Activated naive CD4-positive, alpha-beta T cell treated with anti-CD3 and anti-CD28 coated beads, Interleukin-2, amount 10 ng/mL, durations not matched to agents 7 days and 5 days (primary cell): ENCODE measurements at places on chromosomes 3 and 15.
A peak's percentile ranks its signal among the peaks of the same experiment; 100 is the strongest.

DNA sequence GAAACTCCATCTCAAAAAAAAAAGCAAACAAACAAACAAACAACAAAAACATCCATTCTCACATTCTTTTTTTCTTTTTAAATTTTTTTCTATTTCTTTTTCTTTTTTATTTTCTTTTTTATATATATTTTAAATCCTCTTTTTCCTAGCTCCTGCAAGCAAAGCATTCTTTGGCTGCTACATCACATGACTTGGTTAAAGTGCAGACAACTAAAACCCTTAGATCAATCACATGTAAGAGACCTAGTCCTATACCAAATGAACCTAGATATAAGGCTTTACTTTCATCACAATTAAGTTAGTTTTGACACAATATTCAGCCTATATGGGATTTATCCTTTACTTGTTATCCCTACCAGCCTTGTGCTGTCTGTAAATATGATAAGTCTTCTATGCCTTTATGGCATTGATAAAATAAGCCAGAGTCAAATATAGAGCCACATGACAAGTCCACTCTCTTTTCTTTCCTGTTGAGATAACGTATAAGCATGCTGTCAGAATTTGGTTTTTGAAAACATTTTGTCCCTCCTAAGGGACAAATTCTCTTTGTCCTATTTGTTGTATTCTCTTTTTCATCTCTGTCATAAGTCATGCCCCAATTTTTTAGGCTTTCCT is 11.3 kb downstream of the UBR1 start:
- DNase-seq: no peak

DNA sequence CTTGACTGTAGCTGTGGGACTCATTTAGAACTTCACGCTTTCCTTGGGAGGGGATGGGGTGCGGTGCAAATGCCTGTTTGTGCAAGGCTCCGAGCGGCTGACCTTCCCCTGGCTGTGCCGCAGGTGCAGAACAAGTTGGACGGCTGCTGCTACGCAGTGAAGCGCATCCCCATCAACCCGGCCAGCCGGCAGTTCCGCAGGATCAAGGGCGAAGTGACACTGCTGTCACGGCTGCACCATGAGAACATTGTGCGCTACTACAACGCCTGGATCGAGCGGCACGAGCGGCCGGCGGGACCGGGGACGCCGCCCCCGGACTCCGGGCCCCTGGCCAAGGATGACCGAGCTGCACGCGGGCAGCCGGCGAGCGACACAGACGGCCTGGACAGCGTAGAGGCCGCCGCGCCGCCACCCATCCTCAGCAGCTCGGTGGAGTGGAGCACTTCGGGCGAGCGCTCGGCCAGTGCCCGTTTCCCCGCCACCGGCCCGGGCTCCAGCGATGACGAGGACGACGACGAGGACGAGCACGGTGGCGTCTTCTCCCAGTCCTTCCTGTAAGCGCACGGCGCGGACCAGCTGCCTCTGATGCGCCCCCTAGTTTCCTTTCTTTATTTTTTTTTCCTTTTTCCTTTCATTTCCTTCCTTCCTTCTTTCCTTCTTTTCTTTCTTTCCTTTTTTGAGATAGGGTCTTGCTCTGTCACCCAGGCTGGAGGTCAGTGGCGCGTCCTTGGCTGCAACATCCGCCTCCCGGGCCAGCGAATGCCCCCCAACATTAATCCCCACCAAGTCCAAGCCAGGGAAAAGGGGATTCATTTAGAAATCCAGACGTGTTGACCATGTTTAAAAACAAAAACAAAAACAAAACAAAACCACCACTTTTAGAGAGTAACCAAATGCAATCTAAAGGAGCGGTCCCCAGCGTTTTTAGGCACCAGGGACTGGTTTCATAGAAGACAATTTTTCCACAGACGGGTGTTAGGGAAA is 42.7 kb downstream of the EIF2AK4 start:
- no peak for DNase-seq

DNA sequence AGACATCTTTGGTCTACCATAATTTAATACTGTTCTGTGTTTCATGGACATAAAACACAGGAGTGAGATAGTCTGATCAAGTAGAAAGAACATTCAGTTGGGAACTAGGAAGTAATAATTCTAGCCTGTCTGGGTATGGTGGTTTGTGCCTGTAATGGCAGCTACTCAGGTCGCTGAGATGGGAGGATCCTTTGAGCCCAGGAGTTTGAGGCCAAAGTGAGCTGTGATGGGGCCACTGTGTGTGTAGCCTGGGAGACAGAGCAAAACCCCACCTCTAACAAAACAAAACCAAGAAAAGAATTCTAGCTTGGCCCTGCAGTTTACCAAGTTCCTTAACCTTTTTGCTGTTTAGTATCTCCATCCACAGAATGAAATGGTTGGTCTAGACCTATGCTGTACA is 36.8 kb downstream of the KAT2B start:
- no peak for DNase-seq

DNA sequence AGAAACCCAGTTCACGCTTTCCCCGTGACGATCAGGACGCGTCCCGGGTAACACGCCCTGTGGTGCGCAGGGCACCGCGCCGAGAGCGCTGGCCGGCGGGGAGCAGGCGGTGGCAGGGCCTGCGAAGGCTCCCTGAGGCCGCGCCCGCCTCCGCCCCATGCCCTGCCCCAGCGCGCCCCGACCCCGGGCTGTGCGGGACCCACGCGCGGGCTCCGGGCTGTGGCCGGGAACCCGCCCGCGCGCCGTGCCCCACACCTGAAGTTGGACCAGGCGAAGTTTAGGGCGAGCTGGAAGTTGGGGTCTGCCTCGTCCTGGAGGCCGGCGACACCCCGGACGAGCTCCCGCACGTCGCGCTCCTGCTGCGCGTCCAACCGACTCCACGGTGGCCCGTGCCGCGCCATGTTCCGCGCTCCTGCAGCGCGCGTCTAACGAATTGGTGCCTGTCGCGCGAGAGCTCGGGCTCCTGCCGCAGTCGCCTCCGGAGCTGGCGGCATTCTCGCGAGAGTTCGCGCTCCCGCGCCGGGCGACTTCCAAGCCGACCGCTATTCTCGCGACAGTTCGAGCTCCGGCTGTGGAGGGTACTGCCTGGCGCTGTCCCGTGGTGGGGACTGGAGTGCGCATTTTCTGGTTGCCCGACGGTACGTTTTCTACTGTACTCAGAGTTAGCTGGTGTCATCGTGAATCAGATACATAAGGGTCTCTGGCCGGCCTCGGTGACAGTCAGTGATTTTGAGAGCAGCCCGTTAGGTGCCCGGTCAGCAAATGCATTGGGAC is at the start of gene TUBGCP5:
Gene TUBGCP5, minus strand, starts transcription at position 427 of the 774 bp plus-strand sequence. Its CDS starts 26 bp downstream, at position 401.
- peak; percentile 99 for DNase-seq

DNA sequence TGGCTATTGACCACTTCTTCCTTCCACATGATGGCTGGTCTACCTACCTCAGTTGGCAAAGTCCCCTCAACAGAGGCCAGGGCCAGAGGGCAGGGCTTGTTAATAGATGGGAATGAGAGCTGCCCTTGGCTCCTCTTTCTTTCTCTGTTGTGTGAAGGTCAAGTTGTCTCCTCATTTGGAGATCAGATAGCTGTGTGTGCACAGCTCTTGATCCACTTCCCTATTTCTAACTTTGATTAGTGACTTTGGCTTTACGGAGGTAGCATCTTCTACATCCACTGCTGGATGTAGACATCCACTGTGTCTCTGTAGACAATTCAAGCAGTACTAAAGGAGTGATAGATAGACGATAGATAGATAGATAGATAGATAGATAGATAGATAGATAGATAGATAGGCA is 270.8 kb upstream of the LRRFIP2 start:
- no peak for DNase-seq

DNA sequence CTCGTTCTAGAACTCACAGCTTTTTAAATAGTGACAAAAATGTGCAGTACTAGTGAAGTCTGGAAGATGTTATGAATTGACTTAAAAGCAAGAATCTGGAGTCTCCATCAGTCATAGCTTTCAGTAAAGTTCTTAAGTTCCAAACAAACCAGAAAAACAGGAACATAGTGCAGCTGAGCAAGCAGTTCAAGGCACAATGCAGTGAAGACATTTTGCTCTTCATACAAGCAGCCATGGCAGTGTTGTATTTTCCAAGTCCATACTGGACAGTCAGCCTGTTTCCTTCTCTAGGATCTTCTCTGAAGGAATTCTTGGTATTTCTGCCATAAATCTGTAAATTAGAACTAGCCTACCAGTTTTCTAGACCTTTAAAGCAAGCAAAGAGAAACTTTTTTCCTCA is 90.5 kb downstream of the LRRC28 start:
- no peak for DNase-seq

- DNase-seq: no peak
Observed at GRCh38 chr3:86990012-86990733, 776 bp downstream of the VGLL3 start.

- DNase-seq: no peak
Observed at GRCh38 chr15:73345658-73346057, 23.1 kb downstream of the HCN4 start.

GRCh38 chr3:145209561-145209960 is 951.4 kb downstream of the PLOD2 start:
- DNase-seq: no peak

DNA sequence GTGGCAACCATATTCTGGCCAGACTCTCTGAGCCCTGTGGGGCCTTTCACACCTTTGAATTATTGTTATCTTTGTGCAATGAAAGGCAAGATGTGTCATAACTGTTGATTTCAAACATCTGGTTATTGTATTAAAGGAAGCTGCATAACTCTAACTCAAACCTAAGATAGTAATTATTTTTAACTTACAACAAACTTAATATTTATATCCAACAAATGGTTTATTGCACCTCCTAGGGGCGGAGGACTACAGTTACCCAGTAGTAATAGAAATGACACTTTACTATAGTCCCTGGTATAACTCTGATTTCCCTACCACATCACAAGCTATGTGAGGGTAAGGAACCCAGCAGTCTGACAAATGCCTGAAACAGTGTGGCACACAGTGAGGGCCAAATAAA is 363.9 kb upstream of the SUCLG2 start:
- DNase-seq: no peak

DNA sequence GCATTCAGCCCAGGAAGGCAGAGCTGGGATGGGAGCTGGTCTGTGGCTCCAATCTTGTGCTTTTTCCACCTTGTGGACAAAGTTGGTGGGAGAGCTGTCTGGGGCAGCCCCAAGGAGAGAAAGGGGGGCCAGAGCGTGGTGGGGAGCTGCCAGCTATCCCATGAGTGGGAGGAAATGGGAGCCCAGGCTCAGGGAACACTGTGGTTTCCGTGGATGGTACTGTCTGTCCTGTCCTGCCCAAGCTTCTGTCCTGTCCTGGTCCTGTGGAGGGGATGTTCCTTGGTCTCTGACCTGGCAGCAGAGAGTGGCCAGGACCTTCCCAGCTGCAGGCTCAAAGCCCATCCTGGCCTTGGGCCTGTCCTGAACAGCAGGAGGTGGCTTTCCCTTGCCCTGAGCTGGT is 72.6 kb upstream of the SEC13 start:
- no peak for DNase-seq

- no peak for DNase-seq
Observed at GRCh38 chr3:37224879-37225278, 50.5 kb upstream of the LRRFIP2 start.

DNA sequence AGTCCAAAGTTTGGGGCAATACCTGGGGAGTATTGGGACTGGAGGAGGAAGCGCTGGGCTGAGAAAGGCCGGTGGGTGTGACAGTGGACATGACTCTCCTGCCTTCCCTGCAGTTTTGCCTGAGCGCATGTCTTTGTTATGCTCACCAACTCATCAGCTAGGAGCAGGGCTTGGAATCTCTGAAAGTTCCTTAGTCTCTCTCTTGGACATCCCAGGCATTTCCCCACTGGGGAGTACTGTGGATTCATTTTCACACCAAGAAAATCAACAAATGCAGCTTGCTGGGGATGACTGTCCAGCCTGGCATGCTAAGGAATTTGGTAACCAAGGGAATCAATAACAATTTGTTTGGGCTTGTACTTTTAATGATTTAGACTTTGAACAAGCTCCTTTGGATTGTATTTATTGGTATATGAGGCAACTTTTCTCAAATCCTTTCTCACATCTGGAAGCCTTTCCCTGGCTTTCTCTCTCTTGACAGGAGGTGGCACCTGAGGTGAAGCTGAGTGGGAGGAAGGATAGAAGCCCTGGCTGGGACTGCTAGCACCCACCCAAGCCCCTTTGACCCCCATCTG is 48.5 kb upstream of the CHST2 start:
- no peak for DNase-seq

DNA sequence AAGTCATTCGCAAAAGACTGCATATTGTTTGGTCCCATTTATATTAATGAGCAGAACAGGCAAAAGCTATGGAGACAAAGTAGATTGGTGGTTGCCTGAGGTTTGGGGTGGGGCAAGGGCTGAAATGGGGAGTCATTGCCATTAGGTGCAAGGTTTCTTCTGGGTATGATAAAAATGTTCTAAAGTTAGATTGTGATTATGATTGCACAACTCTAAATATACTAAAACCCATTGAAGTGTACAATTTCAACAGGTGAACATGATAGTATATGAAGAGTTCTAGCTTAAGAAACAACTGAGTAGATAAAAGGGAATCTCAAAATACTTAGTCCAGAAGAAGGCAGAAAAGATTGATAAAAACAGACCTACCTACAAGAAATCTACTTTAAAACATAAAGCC is 56.7 kb downstream of the PAK2 start:
- DNase-seq: no peak

- no peak for DNase-seq
Observed at GRCh38 chr15:98983334-98983733, 24.3 kb downstream of the PGPEP1L start.

GRCh38 chr3:73966733-73967132 is 342.0 kb upstream of the PDZRN3 start:
- no peak for DNase-seq

GRCh38 chr3:192005989-192006388 is 545.0 kb downstream of the PYDC2 start:
- no peak for DNase-seq

DNA sequence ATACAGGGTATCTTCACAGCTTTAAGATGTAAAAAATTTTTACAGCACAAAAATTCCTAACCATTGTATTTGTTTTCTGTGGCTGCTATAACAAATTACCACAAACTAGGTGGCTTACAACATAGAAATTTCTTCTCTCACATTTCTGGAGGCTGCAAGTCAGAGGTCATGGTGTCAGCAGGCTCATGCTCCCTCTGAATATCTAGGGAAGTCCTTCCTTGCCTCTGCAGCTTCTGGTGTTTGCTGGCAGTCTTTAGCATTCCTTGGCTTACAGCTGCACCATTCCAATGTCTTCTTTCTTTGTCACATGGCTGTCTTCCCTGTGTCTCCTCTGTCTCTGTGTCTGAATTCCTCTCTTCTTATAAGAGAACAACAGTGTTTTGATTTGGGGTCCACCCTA is 310.2 kb upstream of the SUCLG2 start:
- no peak for DNase-seq

- no peak for DNase-seq
Observed at GRCh38 chr3:35426366-35426958, 212.9 kb upstream of the ARPP21 start.

DNA sequence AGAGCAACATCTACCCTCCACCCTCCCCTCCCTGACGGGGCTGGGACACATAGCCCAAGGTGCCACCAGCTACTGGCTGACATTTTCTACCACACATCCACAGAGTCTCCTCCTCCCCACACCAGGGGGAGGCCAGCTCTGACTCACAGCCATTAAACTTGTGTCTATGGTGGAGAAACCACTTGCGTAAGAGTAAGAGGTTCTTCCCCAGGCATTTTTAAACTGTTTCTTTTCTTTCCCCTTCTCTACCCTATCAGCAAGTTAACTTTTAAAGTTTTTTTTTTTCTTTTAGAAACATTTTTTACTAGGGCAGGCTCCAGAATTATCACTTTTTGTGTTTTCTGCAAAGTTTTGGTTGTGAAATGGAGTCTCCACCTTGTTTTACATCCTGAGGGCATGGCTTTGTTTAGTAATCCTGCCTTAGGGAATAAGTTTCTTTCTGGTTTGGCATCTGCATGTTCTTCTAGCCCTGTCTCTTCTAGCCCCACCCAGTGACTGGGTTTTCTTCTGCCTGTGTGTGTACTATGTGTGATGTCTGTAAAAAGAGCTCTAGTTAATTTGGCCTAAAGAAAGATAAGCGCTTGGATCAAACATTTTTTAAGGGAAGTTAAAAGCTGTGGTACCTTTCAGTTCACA is 148.8 kb upstream of the GADL1 start:
- DNase-seq: no peak
